Esophagus mucosa (tissue), 1 donor: ENCODE measurements at places on chromosomes 6 and 20.

- no peak for ATAC-seq
These were observed 161.5 kb upstream of the POU3F2 start for GRCh38 chr6:98672681-98673475.

DNA sequence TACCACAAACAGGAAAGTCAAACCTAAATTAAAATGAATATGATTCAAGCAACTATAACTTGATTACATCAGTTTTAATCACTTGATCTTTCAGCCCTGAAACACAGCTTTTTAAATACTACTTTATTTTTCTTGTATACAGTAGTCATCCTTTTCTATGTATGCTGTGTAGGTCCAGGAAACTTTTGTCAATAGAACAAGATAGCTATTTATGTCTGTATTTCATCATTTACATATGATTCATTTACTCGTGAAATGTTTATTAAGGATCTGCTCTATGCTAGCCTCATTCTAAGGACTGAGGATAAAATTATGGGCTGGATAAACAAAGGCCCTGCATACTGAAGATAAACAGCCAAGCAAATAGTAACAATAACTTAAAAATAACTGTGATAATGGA lies 930.2 kb downstream of the TFAP2A start:
- no peak for ATAC-seq

- ATAC-seq, result peak; percentile 84
These were observed 1.7 kb downstream of the AMD1 start for GRCh38 chr6:110876170-110876773.

- peak; percentile 96 for ATAC-seq
These were observed at the start of gene FRK for GRCh38 chr6:116060572-116061283. FRK (minus strand) TSS chr6:116060891; CDS start chr6:116060311, 580 bp downstream.

DNA sequence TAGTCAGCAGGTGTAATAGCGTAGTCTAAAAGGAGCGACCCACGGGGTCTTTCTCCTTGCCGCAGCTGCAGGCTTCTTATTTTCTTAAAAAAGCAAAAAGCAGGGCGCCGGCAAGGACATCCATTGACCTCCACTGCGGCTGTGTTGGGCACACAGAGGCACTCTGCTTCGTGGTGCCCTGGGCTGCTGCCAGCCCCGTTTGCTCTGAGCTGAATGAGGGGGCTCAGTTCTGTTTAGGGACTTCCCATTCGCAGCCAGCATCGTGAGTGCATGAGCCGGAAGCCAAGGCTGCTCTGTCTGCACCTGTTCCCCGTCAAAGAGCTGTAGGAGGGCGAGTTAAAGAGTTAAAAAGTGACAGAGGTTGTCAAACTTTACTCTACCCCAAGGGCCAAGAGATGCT lies 1.7 kb upstream of the SLC22A2 start:
- no peak for ATAC-seq

GRCh38 chr6:14838133-14838583 lies 407.7 kb upstream of the JARID2 start:
- no peak for ATAC-seq

- ATAC-seq, result peak; percentile 48
These were observed 568 bp downstream of the CCDC170 start for GRCh38 chr6:151494235-151494935.

DNA sequence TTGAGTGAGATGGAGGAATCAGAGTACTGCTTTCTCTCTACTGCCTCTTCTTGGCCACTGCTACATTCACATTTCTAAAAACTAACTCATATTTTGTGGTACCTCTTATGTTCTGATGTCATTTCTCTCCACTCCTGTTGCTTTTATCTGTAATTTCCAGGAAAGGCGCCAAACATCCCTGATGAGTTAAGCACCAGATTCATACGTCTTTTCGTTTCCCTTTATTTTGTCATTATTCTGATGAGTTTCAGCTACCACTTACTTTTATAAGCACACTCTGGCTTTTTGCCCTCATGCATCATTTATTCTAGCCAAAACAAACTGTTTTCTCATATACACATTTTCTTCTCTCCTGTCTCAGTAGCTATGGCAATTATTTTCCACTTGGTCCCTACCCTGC lies 680.0 kb downstream of the RNF144B start:
- ATAC-seq, result no peak

DNA sequence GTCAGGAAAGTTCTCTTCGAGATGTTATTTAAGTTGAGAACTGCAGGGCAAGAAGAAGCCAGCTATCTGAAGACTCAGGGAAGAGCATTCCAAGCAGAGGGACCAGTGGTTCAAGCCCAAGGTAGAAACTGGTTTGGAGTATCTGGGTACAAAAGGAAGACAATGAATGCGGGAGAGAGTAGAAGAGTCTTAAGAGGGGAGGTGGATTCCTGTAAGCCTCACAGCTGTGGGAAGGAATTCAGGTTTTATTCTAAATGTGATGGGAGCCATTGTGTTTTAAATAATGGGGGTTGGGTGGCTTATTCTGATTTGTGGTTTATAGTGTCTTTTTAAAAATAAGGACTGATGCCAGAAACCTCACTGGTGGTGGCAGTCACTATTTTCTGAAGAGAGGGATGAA lies 37.6 kb upstream of the TENT5A start:
- ATAC-seq, result no peak

DNA sequence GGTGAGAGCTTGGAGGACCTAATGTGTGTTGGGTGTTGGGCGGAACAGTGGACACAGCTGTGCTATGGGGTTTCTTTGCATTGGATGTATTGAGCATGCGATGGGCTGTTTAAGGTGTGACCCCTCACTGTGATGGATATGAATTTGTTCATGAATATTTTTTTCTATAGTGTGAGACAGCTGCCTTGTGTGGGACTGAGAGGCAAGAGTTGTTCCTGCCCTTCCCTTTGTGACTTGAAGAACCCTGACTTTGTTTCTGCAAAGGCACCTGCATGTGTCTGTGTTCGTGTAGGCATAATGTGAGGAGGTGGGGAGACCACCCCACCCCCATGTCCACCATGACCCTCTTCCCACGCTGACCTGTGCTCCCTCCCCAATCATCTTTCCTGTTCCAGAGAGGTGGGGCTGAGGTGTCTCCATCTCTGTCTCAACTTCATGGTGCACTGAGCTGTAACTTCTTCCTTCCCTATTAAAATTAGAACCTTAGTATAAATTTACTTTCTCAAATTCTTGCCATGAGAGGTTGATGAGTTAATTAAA lies 3.0 kb downstream of the HLA-A start:
- no peak for ATAC-seq

DNA sequence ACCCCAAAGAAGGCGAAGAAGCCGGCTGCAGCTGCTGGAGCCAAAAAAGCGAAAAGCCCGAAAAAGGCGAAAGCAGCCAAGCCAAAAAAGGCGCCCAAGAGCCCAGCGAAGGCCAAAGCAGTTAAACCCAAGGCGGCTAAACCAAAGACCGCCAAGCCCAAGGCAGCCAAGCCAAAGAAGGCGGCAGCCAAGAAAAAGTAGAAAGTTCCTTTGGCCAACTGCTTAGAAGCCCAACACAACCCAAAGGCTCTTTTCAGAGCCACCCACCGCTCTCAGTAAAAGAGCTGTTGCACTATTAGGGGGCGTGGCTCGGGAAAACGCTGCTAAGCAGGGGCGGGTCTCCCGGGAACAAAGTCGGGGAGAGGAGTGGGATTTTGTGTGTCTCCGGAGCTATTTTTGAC lies 69.6 kb downstream of the HFE start:
- ATAC-seq, result peak; percentile 35

GRCh38 chr20:47244451-47244850 lies 112.0 kb downstream of the ZMYND8 start:
- peak; percentile 29 for ATAC-seq

DNA sequence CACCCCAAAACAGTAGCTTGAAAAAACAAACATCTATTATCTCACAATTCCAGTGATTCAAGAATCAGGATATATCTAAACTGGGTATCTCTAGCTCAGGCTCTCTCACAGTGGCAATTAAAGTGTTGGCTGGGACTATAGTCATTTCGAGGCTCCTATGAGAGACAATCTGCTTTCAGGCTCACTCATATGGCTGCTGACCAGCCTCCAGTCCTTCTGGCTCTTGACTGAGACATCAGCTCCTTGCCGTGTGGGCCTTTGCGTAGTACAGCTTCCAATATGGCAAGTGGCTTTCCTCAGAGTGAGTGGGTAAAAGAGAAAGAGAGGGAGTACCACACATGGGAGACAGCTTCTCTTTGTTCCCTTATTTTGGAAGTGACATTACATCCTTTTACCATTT lies 327.2 kb downstream of the CENPW start:
- ATAC-seq, result no peak

DNA sequence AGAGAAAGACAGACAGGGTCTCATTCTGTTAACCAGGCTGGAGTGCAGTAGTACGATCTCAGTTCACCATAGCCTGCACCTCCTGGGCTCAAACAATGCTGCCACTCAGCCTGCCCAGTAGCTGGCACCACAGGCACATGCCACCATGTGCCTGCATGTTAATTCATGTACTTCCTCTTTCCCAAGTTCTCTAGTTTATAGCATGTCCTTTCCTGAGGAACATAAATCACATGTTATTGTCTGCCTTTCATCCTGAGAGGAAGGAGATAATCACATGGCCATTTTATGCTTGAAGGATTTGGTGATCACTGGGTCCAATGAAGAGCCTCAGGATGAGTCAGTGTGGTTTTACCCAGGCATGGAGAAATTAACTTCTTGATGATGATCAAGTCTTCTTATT lies 47.9 kb downstream of the COL11A2 start:
- peak; percentile 84 for ATAC-seq

DNA sequence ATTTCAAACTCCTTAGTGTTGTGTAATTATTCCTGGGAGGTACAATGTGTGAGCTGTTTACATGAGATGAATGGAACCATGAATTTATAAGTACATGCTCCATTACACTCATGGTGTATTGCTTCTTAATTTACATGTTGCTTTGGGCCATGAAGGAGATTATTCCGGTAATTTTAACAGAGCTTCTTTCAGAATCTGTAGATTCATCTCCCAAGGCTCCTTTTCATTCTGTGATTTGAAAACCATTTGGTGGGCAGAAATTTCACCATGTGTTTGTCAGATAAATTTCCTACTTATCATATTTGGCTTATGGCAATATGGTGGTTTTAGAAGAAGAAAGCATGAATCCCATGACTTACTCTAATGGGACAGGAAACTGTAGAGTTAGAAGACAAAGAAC lies 421.6 kb upstream of the EYS start:
- no peak for ATAC-seq

DNA sequence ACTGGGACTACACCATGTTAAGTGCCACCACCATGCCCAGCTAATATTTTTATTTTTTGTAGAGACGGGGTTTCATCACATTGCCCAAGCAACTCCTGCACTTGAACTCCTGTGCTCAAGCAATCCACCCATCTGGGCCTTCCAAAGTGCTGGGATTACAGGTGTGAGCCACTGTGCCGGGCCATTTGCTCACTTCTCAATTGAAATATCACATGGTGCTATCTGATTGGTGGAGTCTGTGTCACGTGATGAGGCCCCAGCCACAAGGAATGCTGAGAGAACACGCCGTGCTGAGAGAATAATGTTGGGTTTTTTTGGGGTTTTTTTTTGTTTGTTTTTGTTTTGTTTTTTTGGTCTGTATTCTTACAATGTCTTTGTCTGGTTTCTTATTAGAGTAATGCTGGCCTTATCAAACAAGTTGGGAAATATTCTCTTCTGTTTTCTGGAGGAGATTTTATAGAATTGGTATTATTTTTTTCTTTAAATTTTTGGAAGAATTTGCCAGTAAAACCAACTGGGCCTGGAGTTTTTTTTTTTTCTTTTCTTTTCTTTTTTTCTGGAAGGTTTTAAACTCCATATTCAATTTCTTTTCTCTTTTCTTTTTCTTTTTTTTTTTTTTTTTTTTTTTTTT lies 183.2 kb upstream of the KCNG1 start:
- no peak for ATAC-seq

DNA sequence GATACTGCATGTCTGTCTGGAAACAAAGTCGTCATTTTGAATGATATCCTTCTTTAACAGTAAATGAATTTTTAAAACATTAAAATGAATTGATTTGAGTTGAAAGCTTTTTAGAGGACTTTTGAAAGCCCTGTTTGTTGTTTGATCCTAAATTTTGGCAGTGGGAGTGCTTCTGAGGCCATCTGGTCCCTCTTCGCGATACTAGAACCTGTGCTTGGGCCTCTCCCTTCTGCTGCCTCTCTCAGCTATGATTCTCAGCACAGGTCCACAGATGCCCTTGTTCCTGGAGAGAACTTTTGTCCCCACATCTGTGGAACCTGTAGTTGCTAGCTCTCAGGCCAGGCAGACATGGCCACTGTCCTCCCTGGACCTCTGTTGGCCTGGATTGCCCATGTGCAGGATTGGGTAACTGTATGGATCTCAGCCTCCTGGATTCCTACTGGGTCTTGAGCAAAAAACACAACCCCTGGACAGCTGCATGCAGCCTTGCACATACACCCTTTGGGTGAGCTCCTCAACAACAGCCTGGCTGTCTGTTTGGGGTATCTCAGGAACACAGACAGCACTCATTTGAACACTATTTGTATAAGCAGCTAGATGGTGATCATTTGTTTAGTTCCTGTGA lies 21.9 kb downstream of the UST start:
- no peak for ATAC-seq

GRCh38 chr6:129031051-129031599 lies 148.2 kb downstream of the LAMA2 start:
- no peak for ATAC-seq

DNA sequence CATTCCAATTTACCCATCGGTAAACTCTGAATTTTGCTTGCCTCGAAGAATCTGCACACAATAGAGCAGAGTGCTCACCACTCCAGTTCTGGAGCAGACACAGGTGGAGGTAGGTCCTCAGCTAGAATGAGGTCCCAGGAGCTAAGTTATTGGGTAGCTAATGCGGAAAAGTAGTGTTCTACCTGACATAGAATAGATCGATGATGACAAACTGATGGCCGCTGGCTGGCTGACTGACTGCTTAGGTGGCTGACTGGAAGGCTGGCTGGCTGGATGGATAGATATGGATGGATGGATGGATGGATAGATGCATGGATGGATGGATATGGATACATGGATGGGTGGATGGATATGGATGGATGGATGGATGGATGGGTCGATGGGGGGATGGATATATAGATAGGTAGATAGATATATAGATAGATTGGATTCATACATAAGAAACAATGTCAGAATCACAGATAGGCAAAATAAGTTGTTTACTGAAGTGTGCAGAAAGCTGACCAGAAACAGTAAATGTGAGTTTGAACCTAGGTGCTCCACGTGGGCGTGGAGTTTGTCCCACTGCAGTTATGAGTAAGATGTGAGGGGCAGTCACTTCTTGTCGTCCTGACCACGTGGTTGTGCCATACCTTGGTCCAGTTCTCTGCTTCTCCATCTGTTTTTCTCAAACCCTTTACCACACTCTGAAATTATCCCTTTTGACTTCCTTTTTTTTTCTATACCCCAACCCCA lies 62.1 kb downstream of the TBXT start:
- ATAC-seq, result no peak

- ATAC-seq, result no peak
These were observed 11.7 kb downstream of the VNN2 start for GRCh38 chr6:132746048-132746447.

DNA sequence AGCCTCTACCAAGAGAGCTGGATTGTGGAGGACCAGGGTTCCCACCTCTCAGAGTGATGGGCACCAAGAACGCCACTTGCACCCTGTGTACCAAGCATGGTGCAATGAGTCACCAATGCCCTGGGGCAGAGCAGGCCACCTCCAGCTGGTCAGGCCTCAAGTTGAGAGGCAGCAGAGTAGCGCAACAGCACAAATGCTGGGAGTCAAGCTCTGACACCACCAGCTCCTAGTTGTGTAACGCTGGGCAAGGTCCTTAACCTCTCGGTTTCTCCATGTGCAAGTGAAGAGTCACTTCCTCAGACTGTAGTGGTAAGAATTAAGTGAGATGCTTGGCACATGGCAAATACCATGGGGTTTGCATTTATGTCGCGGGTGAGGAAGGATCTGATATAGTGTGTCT lies 25.6 kb downstream of the GFOD1 start:
- ATAC-seq, result peak; percentile 59
